ENCODE measurements at places on chromosomes 13 and 19.

DNA sequence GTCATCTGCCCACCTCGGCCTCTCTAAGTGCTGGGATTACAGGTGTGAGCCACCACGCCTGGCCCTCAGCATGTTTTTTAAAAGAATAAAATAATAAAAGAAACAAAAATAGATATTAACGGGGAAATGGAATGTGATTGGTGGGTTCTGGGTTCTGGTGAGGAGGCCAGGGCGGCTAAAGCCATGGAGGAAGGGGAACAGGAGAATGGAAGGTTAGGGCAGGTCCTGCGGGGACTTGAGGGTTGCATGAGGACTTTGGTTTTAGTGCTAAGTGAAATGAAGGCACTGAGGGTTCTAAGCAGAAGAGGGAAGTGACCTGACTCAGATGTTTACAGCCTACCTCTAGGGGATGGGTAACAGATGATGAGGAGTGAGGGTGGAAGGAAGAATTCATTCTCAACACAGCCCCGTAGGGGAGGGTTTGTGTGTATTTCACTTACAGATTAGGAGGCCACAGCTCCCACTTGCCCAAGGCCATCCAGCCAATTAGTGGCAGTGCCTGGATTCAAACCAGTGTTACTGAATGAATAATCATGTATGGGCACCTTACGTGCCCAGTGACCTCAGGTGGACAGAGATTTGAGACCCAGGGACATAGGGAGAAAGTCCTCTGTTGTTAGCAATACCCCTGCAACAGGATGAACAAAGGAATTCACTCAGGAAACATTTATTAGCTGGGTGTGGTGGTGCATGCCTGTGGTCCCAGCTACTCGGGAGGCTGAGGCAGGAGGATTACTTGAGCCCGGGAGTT, 6.7 kb upstream of the MRPL4 start:
- DNase-seq, result no peak

DNA sequence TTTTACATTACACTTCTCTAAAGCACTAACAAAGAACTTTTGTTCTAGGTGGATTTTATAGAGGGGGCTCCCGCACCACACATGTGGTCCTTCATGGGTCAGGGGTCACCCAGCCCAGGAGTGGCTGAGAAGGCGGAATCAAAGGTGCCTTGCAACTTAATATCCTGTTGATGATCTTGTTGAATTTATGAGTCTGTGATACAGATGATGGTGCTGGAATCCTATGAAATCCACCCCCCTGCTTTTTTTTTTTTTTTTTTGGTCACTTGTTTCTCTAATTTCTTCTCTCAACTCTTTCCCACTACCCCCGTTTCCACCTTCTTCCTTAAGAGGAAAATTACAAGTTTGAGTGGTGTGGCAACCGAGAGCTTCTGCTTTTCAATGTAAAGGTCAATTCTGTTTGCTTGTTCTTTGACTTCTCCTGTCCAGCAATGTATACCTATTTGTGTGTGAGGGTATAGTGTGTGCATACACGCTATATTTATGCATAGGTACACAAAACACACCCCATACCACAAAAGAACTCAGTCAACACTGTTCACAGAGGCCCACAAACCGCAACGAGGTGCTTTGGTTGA, 4.2 kb upstream of the ZIC2 start:
- no peak for DNase-seq

DNA sequence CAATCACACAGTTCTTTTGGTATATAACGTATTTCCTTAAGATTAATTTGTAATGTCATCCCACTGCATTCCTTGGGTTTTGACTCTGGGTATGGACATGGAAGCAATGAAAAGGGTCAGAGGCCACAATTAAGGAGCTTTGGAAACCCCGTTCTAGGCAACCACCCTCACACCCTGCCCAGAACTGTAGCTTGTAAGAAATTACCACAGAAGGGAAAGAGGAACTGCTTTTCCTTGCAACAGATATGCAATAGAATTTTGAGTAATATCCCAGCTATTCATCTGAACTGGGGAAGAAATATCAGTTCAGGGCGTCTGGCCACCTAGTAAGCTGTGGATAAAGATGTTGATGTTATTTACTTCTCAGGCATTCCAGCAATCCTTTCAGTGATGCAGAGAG, 985 bp upstream of the CLC start:
- DNase-seq, result no peak

- DNase-seq, result no peak
Measured at GRCh38 chr19:34288381-34288780, 34.0 kb downstream of the GARRE1 start.

DNA sequence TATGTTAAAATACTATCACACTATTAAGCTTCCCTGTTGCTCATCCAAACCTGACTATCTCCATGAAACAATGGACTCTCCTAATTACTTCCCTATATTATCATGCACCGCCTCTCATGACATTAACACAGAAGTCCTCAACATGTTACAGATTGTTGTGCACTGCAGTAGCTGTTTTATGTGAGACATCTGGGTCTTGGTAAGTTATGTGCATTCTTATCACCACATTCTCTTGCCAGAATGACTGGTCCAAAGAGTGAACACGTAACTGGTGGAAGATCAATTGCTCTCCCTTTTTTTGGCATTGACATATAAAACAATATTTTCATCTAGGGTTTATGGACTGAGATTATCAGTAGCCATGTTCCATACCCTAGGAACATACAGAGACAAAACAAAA, 59.4 kb downstream of the POSTN start:
- no peak for DNase-seq

DNA sequence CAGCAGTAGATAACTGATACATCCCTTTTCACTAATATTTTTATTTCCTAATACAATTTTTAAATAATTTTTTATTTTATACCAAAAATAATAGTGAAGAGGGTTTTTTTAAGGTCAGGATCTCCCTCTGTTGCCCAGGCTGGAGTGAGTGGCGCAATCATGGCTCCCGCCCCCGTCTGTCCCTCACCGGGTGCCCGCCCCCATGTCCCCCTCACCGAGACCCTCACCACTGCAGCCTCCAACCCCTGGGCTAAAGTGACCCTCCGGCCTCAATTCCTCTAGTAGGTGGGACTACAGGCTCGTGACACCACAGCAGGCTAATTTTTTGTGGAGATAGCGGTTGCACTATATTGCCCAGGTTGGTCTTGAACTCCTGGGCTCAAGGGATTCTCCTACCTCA, 17.8 kb upstream of the ZNF846 start:
- DNase-seq, result no peak

DNA sequence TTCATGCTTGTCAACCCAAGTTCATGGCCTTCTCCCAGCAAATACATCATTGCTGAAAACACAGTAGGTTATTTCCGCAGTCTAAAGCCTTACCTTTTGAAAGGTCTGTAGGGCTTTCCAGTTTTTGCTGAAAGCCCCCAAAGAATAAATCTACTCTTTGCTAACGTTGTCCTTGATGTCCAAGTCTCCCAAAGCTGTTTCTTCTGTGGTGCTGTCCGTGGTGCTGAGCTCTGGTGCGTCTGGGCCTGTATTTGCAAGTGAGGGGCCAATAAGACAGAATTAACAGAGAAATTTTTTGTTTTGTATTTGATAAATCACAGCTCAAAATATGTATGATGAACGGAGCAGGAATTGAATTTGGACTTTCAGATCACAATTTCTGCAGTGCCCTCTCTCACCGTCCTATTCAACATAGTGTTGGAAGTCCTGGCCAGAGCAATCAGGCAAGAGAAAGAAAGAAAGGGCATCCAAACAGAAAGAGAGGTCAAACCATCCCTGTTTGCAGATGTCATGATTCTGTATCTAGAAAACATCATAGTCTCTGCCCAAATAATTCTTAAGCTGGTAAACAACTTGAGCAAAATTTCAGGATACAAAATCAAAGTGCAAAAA, 9.8 kb upstream of the LGALS16 start:
- DNase-seq, result no peak

DNA sequence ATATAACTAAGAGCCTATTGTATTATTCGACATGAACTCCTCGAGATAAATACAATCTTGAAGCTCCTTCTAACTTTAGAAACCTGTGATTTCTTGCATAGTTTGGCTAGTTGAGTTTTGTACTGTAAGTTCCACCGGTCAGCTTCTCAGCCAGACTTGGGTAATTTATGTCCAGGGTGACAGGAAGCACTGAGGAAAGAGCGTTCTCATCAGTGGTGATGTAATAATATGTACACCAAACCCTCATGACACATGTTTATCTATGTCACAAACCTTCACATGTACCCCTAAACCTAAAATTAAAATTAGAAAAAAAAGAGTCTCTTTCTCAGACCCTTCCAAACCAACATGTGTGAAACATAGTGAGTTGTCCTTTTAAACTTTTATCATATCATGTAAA, 205.7 kb downstream of the KCNRG start:
- DNase-seq, result no peak

DNA sequence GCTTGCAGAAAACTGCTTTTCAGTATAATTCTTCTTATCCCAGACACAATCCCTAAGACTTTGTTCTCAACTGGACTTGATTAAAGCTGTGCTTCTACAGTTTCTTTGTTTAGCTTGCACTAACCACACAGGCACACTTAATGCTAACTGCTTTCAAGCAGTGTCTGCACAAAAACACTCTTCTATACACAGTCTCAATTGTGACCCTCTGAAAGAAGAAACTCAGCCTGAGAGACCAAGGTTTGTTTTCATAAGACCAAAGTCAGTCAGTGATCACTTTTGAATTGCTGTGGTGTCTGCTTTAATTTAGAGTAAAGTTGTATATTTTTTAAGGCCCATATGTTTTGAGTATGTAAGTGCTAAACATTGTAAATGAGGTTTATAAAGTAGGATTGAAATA, 431.2 kb downstream of the KCTD12 start:
- DNase-seq, result no peak

GRCh38 chr13:114231886-114232285, 2.8 kb upstream of the CDC16 start:
- DNase-seq, result no peak

DNA sequence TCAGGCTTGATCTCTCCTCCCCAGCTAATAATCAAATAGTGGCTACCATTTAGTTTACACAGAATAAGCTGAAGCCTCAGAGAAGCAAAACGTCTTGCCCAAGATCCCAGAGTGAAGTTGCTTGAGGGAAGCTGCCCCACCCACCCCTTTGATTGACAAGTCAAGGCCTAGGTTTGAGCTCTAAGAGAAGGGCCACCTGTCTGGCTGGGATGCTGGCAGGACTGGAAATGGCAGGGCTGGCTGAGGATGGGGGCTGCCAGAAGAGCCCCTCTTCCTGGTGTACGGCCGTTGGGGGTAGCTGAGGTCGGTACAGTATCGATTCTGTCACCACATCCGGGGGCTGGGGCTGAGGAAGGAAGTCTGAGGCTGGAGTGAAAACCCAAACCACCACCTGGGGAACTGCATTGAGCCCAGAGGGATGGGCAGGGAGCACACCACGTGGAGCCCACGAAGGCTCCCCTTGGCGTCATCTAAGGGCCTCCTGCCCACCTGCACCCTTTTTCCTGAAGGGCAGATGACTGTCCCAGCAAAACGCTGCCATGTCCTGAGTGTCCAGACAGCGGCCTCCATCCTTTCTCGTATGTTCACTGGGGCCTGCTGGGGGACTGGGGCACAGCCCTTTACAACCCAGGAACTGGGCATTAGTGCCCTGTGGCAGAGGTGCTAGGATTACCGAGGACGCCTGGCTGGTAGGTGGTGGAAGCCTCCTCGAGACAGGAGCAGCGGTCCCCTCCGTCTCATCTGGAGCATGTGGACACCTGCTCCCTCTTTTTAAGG, 1.4 kb upstream of the PRKD2 start:
- DNase-seq, result no peak

DNA sequence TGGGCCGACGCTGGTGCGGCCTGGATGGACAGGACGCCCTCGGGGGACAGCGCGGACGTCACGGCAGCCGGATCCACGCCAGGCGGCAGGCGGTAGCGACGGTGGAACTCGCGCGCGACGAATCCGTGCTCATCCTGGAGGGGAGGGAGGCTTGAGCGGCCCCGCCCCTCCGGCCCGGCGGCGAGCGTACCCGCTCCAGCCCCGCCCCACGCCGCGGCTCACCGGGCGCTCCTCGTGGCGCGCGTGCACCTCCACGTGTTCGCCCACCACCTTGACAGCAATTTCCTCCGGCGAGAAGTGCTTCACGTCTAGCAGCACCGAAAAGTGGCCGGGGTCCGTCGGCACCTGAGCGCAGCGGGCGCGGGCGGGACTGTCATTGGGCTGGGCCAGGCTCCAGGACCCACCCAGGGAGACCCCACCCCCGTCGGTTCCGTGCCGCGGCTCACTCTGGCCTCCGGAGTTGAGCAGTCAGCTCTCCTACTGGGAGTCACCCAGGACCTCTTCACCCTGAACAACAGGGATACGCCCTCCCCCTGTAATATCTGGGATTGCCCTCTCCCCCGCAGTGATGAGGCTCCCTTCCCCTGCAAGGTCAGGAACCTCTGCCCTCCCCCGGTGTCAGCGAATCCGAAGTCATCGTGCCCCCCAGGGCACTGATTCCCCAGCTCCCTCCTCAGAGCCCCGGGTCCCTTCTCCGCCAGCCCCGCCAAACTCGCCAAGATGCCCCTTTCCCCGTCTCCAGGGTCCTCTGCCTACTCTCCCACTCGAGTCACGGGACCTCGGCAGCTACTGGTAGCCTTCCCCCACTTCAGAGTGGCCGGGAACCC, 1.1 kb downstream of the HSPB6 start:
- DNase-seq, result no peak

GRCh38 chr19:54002495-54003315, 11.3 kb downstream of the CACNG6 start:
- DNase-seq, result no peak

Data from NCI-H2029 treated with DMSO at 0.1 percent for 48 hours (cell line).